ENCODE measurements at places on chromosomes 6 and 20. TPM values are rescaled to one million over a fixed set of nuclear protein-coding genes. Genes with fewer than 3 reads are reported as not detected.

The NNAT gene
- 4.3 TPM for total RNA-seq

The SIRPB2 gene
- not detected for total RNA-seq

The PTCRA gene
- total RNA-seq, result not detected

The PDYN gene
- 0.47 TPM for total RNA-seq

The MATN4 gene
- total RNA-seq, result 5.1 TPM

The RSPO4 gene
- total RNA-seq, result 0.74 TPM

The CALHM6 gene
- 0.27 TPM for total RNA-seq

- DNase-seq, result no peak
Observed at GRCh38 chr20:59015812-59016711, 3.2 kb upstream of the TUBB1 start.

DNA sequence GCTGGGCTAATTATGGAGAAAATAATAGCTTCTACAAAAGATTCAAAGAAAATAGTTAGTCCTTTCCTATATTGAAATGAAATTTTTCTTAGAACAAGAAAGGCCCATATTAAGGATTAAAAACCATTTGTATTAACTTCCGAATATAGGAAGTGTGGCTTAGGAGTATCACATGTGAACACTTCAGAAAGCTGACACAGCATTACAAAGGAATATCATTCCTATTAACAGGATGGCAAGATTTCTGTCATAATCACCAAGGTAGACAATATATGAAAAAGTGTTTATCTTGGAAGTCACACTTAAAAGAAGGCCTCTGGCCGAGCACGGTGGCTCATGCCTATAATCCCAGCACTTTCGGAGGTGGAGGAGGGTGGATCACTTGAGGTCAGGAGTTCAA is 5.4 kb upstream of the LATS1 start:
- DNase-seq, result no peak

DNA sequence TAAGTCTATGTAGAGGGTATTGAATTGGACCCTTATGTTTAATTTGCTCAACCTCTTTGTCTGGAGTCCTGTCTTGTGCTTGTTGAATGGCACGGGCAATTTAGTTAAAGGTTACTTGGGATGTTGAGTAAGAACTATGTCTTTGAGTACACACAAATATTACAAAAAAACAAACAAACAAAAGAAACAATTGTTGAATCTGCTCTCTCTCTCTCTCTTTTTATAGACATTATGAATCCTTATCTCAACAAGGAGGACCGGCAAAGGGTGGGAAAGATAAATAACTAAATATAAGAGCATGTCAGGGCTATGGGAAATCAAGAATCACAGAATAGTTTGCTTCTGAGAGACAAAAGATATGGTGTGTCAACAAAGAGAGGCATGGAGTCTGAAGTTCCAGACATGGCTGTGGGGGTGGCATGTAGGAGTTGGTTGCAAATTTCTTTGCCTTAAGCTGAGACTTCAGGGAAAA is 608.6 kb downstream of the UTRN start:
- DNase-seq, result no peak

DNA sequence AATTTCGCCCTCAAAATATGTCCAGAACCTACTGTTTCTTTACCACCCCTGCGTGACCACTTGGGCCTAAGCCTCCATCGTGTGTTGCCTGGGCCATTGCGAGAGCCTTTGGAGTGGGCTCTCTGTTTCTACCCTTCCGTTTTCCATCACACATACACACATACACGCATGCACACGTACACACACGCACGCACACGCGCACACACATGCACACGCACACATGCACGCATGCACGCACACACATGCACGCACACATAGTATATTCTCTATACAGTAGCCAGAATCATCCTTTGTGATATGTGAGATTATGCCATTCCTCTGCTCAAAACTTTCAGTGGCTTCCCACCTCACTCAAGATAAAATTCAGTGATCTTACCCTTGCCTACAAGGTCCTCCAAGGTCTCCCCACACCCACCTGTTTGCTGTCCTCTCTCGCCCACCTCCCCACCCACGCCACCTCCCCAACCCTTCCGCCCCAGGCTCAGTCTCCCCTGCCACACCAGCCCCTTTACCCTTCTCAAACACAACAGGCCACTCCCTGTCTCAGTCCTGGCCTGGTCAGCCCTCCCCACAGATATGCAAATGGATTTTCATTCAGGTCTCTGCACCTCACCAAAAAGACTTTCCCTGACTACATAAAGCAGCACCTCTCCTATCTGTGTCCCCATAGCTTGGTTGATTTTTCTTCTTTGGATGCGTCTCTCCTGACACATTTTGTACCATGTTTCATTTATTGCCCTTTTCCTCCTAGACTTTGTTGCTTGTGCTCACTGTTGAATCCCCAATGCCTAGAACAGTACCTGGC is 559.6 kb downstream of the CD83 start:
- peak; percentile 17 for DNase-seq

- DNase-seq, result no peak
Observed at GRCh38 chr6:5553767-5554166, 292.5 kb downstream of the FARS2 start.

DNA sequence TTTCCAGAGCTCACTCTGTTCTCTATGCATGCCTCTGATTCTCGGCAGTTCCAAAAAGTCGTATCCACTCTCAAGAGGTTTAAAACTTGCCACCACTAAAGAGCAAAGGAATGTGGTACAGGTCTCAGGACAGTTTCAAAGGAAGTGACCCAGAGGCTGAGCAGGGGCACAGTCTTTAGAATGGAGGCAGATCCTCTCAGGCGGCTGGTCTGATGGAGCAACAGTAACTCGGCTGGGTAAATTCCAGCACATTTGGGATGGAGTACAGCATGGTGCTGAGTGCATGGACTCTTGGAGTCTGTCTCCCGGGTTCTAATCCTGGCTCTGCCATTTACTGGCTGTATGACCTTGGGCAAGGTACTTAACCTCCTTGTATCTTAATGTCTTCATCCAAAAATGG is 88.1 kb upstream of the BACH2 start:
- peak; percentile 41 for DNase-seq

- no peak for DNase-seq
Observed at GRCh38 chr20:47765271-47765670, 20.0 kb downstream of the SULF2 start.

DNA sequence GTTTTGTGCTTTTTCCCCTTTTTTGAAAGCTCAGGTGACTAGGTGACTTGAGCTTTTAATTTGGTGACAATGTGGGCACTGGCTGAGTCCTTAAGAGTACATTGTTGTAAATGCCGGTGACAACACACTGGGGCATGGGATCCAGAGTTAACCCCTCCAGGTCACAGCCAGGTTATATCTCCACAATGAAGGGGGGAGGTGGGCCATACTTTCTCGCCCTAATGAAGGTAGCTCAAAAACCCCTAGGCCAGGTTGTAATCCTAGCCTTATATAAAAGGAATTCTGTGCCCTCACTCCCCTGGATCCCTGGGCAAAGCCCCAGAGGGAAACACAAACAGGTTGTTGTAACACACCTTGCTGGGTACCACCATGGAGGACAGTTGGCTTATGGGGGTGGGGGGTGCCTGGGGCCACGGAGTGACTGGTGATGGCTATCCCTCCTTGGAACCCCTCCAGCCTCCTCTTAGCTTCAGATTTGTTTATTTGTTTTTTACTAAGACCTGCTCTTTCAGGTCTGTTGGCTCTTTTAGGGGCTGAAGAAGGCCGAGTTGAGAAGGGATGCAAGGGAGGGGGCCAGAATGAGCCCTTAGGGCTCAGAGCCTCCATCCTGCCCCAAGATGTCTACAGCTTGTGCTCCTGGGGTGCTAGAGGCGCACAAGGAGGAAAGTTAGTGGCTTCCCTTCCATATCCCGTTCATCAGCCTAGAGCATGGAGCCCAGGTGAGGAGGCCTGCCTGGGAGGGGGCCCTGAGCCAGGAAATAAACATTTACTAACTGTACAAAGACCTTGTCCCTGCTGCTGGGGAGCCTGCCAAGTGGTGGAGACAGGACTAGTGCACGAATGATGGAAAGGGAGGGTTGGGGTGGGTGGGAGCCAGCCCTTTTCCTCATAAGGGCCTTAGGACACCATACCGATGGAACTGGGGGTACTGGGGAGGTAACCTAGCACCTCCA is 2.2 kb upstream of the VEGFA start:
- DNase-seq, result no peak

GRCh38 chr20:23325107-23325506 is 25.5 kb upstream of the NXT1 start:
- no peak for DNase-seq

DNA sequence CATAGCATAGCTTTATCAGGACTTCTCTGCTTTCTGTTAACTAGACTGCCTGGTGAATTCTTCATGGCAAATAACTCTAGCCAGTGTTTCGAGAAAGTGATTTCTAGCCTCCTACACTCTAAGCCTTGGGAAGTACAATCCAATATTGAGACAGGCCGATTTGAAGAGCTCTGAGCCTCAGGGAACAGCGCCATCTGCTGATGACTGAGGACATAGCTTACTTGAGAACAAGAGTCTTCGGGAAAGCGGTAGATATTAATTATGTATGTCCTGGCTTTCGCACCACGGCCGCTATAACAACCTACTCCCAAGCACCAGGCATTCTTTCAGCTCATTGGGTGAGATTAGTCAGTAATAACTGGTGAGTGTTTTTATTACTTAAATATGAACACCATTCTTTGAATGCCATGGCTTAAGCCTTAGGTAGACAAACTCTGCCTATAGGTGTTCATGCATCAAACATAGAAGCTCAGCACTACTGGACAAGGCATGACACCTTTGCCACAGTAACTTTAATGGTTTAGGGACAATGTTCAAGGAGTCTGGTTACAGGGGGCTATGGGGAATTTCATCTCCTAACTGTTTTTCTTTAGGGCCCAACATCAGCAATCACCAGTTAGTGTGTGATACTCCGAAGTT is 518.6 kb downstream of the BMP2 start:
- peak; percentile 87 for DNase-seq
